ENCODE measurements at places on chromosomes 1 and 21. TPM values are rescaled to one million over a fixed set of nuclear protein-coding genes. Genes with fewer than 3 reads are reported as not detected.

DNA sequence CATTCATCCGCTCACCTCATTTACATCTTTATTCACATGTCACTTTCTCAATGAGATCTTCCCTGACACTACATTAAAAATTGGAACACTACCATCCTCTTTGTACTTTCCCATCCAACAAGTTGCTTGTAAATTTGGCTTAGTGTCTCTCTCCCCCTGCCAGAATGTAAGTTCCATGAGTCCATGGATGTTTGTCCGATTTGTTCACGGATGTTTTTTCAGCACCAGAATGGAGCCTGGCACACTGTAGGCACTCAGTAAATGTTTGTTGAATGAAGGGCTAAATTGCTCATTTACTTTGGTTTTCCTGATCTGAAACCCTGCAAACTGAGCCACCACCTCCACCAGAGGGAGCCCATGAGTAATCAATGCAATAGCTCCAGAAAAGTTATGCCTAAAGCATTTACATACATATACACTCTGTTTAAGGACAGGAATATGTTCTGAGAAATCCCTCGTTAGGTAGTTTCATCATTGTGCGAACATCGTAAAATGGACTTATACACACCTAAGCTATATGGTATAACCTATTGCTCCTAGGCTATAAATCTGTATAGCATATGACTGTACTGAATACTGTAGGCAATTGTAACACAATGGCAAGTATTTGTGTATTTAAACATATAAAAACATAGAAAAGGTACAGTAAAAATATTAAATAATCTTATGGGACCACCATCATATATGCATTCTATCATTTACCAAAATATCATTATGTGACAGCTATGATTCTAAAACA is 2.8 kb upstream of the EYA3 start:
- DNase-seq, result peak; percentile 87

DNA sequence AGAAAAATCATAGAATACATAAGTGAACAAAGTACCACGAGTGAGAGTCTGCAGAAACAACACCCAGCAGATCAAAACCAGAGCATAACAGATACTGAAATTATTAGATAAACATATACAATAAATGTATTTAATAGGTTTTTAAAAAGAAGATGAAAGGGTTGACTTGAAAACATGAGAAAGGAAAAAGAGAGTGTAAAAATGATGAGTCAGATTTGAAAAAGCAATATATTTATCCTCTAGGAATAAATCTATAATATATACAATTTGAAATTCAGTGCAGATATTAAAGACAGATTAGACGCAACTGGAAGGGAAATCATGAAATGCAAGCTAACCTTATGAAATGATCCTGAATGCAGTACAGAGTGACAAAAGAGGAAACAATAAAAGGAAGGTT is 170.2 kb upstream of the RUNX1 start:
- DNase-seq, result no peak

- DNase-seq, result no peak
Observed at GRCh38 chr21:36852864-36853263, 113.6 kb downstream of the HLCS start.

- no peak for DNase-seq
Observed at GRCh38 chr1:111776391-111776790, 20.7 kb downstream of the DDX20 start.

- DNase-seq, result no peak
Observed at GRCh38 chr1:181133969-181134418, 45.5 kb downstream of the IER5 start.

CD1B gene
- not detected for total RNA-seq
